Type B pancreatic cell (in vitro differentiated cells): ENCODE measurements at places on chromosomes 12 and 14. TPM values are rescaled to one million over a fixed set of nuclear protein-coding genes. Genes with fewer than 3 reads are reported as not detected.

- no peaks in the 10 kb centered on the region for H3K36me3 ChIP-seq
- DNase-seq = no peak
Measured at GRCh38 chr12:124566997-124567672, at the start of gene NCOR2. TSS of gene NCOR2 (minus strand) at chr12:124567612. CDS start at chr12:124495251, 72,361 bp downstream.

MUCL1 gene
- not detected in 2 replicates for total RNA-seq

HCAR3 gene
- 0.46 and 2.6 TPM in 2 replicates for total RNA-seq

DNA sequence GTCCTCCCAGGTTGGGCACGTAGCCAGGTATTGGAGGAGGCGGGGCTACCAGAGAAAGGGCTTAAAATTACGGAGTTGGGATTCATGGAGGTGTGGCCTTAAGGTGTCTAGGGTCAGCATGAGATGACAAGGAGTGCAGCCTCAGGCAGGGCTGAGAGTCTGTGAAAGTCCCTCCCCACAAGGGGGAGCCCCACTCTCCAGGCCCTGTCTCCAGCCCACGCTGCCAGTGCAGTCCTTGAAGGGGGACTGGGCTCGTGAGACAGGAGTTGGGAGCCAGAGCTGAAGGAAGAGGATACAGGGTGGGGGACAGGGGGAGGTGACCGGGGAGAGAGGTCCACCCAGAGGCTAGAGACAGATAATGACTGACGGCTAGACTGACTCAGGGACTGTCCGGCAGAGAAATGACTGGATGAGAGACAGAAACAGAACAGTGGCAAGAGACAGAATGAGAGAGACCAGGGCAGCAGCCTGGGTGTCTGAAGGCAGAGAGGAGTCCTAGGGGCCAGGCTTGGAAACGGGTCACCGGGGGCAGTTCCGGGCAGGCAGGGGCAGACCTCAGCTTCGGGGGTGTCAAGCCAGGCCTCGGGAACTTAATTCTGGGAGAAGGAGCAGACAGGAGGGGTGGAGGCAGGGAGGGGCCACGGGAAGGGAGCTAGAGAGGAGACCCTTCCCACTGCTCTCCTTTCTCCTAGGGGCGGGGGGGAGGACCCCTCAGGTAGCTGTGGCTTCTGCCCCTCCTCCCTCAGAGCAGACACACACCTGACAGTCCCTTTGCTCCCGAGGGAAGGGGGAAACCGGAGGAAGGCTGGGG lies 970 bp downstream of the CDH24 start:
- H3K36me3 ChIP-seq = no peaks in the 10 kb centered on the region
- no peak for DNase-seq
- peaks cover 14% of the 10 kb centered on the region for H3K4me1 ChIP-seq
- peak overlapping the region; percentile 97 for H3K4me3 ChIP-seq
- H3K27ac ChIP-seq = peak overlapping the region; percentile 89

DNA sequence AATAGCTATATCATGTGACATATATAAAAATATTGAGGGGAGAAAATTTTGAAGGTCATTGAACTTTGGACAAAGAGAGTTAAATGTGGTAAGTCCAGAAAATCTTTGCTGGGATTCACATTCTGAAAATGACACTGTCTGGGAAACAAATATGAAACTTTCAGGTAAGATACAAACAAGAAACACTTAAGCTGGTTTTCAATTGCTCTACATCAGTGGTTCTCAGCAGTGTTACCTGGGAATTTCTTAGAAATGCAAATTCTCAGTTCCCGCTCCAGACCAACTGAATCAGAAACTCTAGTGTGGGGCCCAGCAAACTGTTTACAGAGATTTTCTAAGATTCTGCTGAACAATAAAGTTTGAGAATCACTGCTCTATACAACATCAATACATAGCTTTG lies 3.6 kb upstream of the CDK17 start:
- no peaks in the 10 kb centered on the region for H3K27me3 ChIP-seq
- H3K27ac ChIP-seq = no peak overlapping the region
- H3K36me3 ChIP-seq = no peaks in the 10 kb centered on the region
- DNase-seq = no peak

RNASE4 gene
- 10.5 and 19.3 TPM in 2 replicates for total RNA-seq

- peaks cover 21% of the 10 kb centered on the region for H3K4me1 ChIP-seq
- H3K27ac ChIP-seq = no peak within 1 kb of the TSS
- no peaks in the 10 kb centered on the region for H3K36me3 ChIP-seq
- H3K4me3 ChIP-seq = peak within 1 kb of the TSS; percentile 87
- peaks cover 71% of the 10 kb centered on the region for H3K27me3 ChIP-seq
Measured at GRCh38 chr12:108129017-108129812, at the start of gene WSCD2. TSS of gene WSCD2 (plus strand) at chr12:108129288. CDS start at chr12:108195833, 66,545 bp downstream.

TEX22 gene
- 0.76 and 4.1 TPM in 2 replicates for total RNA-seq

GRCh38 chr12:113232840-113233585 lies 11.7 kb downstream of the TPCN1 start:
- H3K27ac ChIP-seq = peak overlapping the region; percentile 79
- peaks cover 37% of the 10 kb centered on the region for H3K4me1 ChIP-seq
- H3K27me3 ChIP-seq = no peaks in the 10 kb centered on the region

- H3K4me3 ChIP-seq = no peak overlapping the region
- H3K36me3 ChIP-seq = no peaks in the 10 kb centered on the region
- no peaks in the 10 kb centered on the region for H3K27me3 ChIP-seq
- no peak overlapping the region for H3K27ac ChIP-seq
Measured at GRCh38 chr12:106297075-106297474, 5.5 kb upstream of the TCP11L2 start.

GRCh38 chr12:39993268-39993667 lies 112.6 kb downstream of the SLC2A13 start:
- no peak overlapping the region for H3K27ac ChIP-seq
- no peaks in the 10 kb centered on the region for H3K4me1 ChIP-seq
- peaks cover 17% of the 10 kb centered on the region for H3K36me3 ChIP-seq
- no peak overlapping the region for H3K4me3 ChIP-seq
- H3K27me3 ChIP-seq = peaks cover 4% of the 10 kb centered on the region
